ENCODE measurements at places on chromosomes 5 and 9. TPM values are rescaled to one million over a fixed set of nuclear protein-coding genes. Genes with fewer than 3 reads are reported as not detected.

DNA sequence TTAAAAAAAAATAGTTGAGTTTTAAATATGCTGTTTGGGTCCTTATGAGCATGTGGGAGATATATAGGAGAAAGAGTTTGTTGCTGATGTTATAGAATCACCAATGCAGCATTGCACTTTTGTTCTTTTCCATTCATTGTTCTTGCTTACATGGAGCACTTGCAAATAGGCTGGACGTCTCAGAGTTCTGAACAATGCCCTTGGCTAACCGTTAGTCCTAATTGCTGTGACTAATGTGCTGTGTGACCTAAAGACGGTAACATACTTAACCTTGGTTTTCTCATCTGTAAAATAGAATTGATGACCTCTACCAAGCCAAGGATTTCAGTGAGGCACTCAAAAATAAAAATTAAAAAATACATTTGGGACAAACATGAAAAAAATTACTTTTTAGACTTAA, 29.8 kb downstream of the PIK3R1 start:
- H3K4me3 ChIP-seq = no peak overlapping the region
- no peak overlapping the region for H3K27ac ChIP-seq
- no peaks in the 10 kb centered on the region for H3K4me1 ChIP-seq
- peaks cover 1% of the 10 kb centered on the region for H3K36me3 ChIP-seq
- no peaks in the 10 kb centered on the region for H3K27me3 ChIP-seq
- DNase-seq = no peak

DNA sequence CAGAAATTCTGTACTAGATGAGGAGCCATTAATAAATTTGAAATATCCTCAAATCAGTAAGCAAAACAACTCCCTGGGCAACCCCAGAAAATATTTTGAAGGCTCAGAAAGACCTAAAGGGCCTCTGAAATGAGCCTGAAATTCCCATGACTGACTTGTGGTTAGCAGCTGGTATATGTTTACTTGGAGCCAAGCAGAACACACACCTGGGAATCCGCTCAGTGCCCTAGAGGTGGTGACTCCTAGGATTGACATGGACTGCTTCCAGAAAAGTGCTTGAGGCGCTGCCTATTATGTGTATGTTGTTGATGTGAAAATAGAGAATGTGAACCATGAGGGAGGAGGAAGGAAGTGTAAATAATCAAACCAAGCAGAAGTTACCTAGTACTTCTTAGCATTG, 14.7 kb downstream of the RFK start:
- H3K36me3 ChIP-seq = no peaks in the 10 kb centered on the region
- no peak overlapping the region for H3K4me3 ChIP-seq
- no peak overlapping the region for H3K27ac ChIP-seq
- no peaks in the 10 kb centered on the region for H3K27me3 ChIP-seq
- DNase-seq = no peak

- DNase-seq = no peak
- H3K4me3 ChIP-seq = no peak overlapping the region
- no peaks in the 10 kb centered on the region for H3K4me1 ChIP-seq
- H3K36me3 ChIP-seq = no peaks in the 10 kb centered on the region
- H3K27ac ChIP-seq = no peak overlapping the region
- no peaks in the 10 kb centered on the region for H3K27me3 ChIP-seq
These were observed 586.0 kb upstream of the BRINP1 start for GRCh38 chr9:119955276-119955675.

- H3K36me3 ChIP-seq = no peaks in the 10 kb centered on the region
- H3K4me3 ChIP-seq = no peak overlapping the region
- no peaks in the 10 kb centered on the region for H3K27me3 ChIP-seq
- H3K4me1 ChIP-seq = no peaks in the 10 kb centered on the region
- DNase-seq = no peak
- no peak overlapping the region for H3K27ac ChIP-seq
These were observed 121.2 kb downstream of the HTR4 start for GRCh38 chr5:148532969-148533670.

- no peak overlapping the region for H3K4me3 ChIP-seq
- 0 out of 2 replicates have a peak, but pooled peaks cover 3% of the 10 kb centered on the region for H3K4me1 ChIP-seq
- no peaks in the 10 kb centered on the region for H3K36me3 ChIP-seq
- peaks cover 2% of the 10 kb centered on the region for H3K27me3 ChIP-seq
- DNase-seq = no peak
- no peak overlapping the region for H3K27ac ChIP-seq
These were observed 61.3 kb downstream of the MAT2B start for GRCh38 chr5:163566678-163567077.

DNA sequence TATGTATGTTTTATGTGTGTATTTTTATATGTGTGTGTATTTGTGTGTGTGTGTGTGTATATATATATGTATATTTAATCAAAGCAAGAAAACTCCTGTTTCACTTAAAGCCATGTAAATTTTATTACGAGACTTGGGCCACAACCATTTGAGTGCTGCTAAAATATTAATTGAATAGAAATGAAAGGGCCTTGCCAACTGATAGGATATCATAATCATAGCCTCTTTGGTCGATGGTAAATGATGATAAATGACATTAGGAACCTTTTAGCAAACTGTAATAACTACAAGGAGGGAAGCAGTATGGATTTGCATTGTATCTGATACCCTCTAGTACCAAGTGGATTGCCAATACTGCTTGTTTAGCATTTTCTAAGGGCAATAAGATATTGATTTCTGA, 7.9 kb downstream of the TLE4 start:
- H3K36me3 ChIP-seq = no peaks in the 10 kb centered on the region
- no peaks in the 10 kb centered on the region for H3K27me3 ChIP-seq
- no peak for DNase-seq
- H3K4me3 ChIP-seq = no peak overlapping the region
- H3K27ac ChIP-seq = no peak overlapping the region

DNA sequence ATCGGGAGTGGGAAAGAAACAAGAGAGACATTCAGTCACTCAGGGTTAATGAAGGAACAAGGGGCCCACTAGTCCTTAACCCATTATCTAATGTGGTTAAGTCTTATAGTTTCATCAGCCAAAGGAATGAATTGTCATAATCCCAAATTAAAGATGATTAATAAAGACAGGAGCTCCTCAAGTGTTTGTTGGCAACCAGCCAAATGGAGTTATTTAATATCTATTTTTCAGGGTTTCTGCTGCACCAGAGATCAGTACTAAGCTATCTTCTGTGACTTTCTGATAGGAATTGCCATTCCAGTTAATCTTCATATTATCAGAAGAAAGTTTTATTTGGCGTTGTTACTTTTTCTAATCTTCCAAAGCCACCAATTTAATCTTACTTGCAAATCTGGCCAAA, 34.0 kb upstream of the FCHO2 start:
- H3K36me3 ChIP-seq = no peaks in the 10 kb centered on the region
- DNase-seq = no peak
- no peak overlapping the region for H3K4me3 ChIP-seq
- no peaks in the 10 kb centered on the region for H3K27me3 ChIP-seq
- H3K4me1 ChIP-seq = no peaks in the 10 kb centered on the region
- no peak overlapping the region for H3K27ac ChIP-seq

DNA sequence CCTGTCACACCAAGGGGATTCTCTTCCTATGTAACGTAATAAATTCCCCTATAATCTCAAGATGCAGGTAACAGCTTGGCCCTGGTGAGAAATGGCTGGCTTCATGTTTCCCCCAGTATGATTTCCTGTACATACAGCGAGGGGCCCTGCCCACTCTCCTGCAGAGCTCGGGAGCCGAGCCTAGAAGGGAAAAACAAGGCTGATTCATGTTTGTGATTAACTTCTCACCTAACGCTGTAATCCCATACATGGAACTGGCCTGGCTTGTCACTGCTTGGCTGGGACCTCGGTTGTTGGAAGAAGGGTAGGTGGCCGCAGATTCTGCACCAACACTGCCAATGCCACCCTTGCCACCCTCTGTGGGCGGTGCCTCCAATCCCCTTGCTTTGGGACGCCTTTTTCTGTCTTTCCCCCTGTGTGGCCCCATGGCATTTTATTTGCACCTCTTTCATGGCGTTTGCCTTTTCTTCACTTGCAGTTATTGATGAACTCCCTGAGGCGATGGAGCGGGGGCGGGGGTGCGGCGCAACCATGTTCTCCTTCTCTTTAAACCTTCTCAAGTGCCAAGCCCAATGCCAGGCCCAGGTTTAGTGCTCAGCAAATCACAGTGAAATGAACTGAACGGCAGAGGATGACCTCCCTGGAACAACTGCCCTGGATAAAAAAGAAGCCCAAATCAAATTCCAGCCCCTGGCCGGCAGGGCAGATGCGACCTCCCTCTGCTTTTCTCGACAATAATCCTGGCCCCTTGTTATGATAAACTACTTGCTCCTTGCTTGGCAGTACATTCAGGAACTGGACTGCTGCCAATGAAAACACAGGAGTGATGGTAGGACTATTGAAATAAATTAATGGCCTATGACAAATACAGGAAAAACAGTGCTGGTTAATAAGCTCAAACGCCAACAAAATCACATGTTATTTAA, 108.1 kb downstream of the TMEM174 start:
- no peak overlapping the region for H3K4me3 ChIP-seq
- no peak for DNase-seq
- H3K27me3 ChIP-seq = no peaks in the 10 kb centered on the region

- DNase-seq = no peak
- no peaks in the 10 kb centered on the region for H3K36me3 ChIP-seq
- peaks cover 4% of the 10 kb centered on the region for H3K4me1 ChIP-seq
- H3K4me3 ChIP-seq = no peak overlapping the region
These were observed 492.2 kb downstream of the NR2F1-AS1 start for GRCh38 chr5:93088592-93089389.

The GLRA1 gene
- not detected for total RNA-seq

The BTNL9 gene
- 8.4 TPM for total RNA-seq

The SYK gene
- 4.6 TPM for total RNA-seq

The FAM78A gene
- 0.88 TPM for total RNA-seq

The SIT1 gene
- total RNA-seq = not detected

The NEUROG1 gene
- total RNA-seq = not detected

The PCDHB11 gene
- not detected for total RNA-seq

The FCHO2 gene
- total RNA-seq = 20.6 TPM
